IMR-90 (cell line): ENCODE measurements at places on chromosomes 5 and 9. TPM values are rescaled to one million over a fixed set of nuclear protein-coding genes. Genes with fewer than 3 reads are reported as not detected.

The TNC gene
- 170 and 192 TPM in 2 replicates for total RNA-seq

The SLC4A9 gene
- total RNA-seq: not detected in 2 replicates

The PCDHB13 gene
- total RNA-seq: 0.18 and 0.28 TPM in 2 replicates

The GDNF gene
- 0.18 and 0.28 TPM in 2 replicates for total RNA-seq

DNA sequence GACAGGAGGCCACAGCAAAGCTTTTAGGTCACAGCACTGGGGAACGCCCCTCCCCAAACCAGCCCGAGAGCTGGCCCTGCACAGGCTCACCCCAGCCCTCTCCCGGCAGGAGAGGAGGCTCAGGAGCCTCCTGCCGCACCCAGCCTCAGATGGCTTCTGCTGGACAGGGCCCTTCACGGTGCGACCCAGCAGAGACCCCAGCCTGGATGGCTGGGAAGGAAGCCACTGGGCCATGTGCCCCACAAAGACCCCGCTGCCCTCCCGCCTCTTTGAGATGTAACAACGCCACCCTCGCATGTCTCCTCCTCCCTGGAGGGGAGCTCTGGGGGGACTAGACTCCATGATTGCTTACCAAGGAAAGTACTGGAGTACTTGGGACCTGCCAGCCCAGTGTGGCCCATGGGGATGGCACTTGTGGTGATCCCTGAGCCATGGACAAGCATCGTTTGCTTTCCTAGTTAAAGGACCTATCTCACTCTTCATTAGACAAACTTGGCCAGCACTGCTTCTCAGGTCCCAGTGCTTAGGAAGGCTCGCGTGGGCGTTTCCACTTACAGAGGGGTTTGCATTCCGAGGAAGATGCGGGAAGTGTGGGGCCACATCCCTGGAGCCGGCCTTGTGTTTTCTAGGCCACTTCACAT, 9.0 kb downstream of the MYMK start:
- H3K36me3 ChIP-seq: no peaks in the 10 kb centered on the region
- no peak overlapping the region for H3K27ac ChIP-seq
- H3K4me3 ChIP-seq: no peak overlapping the region
- DNase-seq: no peak
- H3K4me1 ChIP-seq: no peaks in the 10 kb centered on the region

GRCh38 chr9:137669261-137669672, 50.5 kb downstream of the EHMT1 start:
- H3K4me3 ChIP-seq: no peak overlapping the region
- no peak for DNase-seq
- H3K4me1 ChIP-seq: peaks cover 17% of the 10 kb centered on the region
- H3K27me3 ChIP-seq: no peaks in the 10 kb centered on the region
- no peak overlapping the region for H3K27ac ChIP-seq

- peaks cover 2% of the 10 kb centered on the region; the same call in 1 of the 2 replicates for H3K4me1 ChIP-seq
- no peak overlapping the region for H3K27ac ChIP-seq
- H3K36me3 ChIP-seq: no peaks in the 10 kb centered on the region
Measured at GRCh38 chr5:157446412-157446935, 13.5 kb upstream of the NIPAL4 start.

DNA sequence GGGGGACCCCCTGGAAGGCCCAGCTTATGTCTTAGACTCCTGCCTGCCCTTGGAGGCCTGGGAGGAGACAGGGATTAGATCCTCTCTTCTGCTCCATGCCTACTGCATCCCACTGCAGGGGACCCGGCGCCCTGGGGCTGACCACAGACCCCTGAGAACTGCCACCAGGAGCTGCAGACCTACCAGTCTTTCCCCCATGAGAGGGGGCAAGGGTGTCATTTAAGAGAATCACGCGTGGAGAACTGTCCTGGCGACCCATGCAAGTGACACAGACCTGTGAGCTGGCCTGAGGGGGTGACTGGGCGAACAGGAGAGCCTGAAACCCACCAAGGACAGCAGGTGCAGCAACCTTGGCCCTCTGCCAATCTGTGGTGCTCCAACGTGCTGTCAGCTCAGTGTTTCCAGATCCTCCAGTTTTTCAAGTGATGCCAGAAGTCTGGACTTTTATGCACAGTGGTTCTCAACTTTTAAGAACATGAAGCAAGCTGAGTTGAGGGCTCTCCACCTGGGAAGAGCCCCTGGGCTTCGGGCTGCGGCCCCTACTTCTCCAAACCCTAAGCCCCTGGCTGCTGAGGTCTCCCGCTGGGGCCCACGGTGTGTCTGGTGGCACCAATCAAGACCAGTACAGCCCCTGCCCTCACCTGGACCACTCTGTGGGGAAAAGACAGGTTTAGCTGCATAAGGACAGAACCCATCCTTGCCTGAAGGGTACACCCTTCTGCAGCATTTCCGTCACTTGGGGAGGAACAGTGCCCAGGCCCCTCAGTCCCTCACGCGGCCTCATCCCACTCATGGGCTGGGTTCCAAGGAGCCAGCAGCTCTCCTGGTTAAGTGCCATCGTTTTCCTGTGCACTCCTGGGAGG, 18.2 kb downstream of the GFPT2 start:
- H3K4me3 ChIP-seq: no peak overlapping the region
- no peaks in the 10 kb centered on the region for H3K27me3 ChIP-seq
- H3K36me3 ChIP-seq: peaks cover 27% of the 10 kb centered on the region
- no peak for DNase-seq

GRCh38 chr5:6900247-6901227, 187.3 kb downstream of the TENT4A start:
- no peaks in the 10 kb centered on the region for H3K4me1 ChIP-seq
- H3K27ac ChIP-seq: no peak overlapping the region
- no peaks in the 10 kb centered on the region for H3K36me3 ChIP-seq
- H3K4me3 ChIP-seq: no peak overlapping the region
- no peak for DNase-seq
- no peaks in the 10 kb centered on the region for H3K27me3 ChIP-seq

DNA sequence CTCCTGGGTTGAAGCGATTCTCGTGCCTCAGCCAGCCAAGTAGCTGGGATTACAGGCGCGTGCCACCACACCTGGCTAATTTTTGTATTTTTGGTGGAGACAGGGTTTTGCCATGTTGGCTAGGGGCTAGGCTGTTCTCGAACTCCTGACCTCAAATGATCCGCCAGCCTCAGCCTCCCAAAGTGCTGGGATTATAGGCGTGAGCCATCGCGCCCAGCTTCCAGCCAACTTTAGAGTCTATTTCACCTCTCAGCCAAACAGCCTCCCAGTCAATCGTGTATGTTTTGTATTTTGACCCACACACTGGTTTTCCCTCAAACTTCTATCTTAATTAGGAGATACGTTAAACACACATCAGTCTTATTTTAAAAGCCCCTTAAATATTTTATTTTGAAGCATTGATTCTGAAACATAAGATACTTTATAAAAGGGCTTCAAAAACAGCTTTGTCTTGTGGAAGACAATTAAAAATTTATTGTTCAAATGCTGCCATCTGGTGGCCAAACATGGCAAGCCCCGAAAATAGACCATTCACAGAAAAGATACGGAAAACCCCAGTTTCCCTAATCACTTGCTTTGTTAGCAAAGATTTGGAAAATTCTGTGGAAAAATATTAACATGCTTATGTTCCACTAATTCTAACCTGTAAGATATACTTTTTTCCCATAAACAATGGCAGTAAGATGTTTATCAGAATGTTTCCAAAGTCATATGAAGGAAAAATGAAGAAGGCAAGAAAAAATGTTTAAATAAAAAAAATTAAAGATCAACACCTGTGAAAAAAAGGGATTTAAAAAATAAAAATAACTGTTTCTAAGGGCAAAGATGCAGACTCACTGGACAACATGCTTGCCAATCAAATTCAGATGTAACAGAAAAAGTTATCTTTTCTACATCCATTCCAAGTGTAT, 33.1 kb downstream of the APTX start:
- no peak overlapping the region for H3K27ac ChIP-seq
- DNase-seq: peak; percentile 57
- H3K36me3 ChIP-seq: peaks cover 11% of the 10 kb centered on the region; the same call in 1 of the 2 replicates

- H3K4me3 ChIP-seq: no peak overlapping the region
- H3K4me1 ChIP-seq: no peaks in the 10 kb centered on the region
- DNase-seq: peak; percentile 1
- H3K36me3 ChIP-seq: no peaks in the 10 kb centered on the region
- no peak overlapping the region for H3K27ac ChIP-seq
Measured at GRCh38 chr5:94928891-94929290, 310.4 kb downstream of the SLF1 start.

GRCh38 chr9:100013573-100013972, 85.2 kb downstream of the ERP44 start:
- H3K27me3 ChIP-seq: no peaks in the 10 kb centered on the region
- peaks cover 7% of the 10 kb centered on the region for H3K4me1 ChIP-seq
- no peak overlapping the region for H3K4me3 ChIP-seq
- DNase-seq: peak; percentile 7

The LMNB1 gene
- 53.6 and 68.6 TPM in 2 replicates for total RNA-seq

- peak; percentile 23 for DNase-seq
- no peaks in the 10 kb centered on the region for H3K36me3 ChIP-seq
- no peak overlapping the region for H3K4me3 ChIP-seq
- H3K4me1 ChIP-seq: no peaks in the 10 kb centered on the region; the same call in 1 of the 2 replicates
Measured at GRCh38 chr5:10668697-10669096, 92.3 kb downstream of the DAP start.

- H3K4me1 ChIP-seq: peaks cover 3% of the 10 kb centered on the region; the same call in 1 of the 2 replicates
- H3K36me3 ChIP-seq: no peaks in the 10 kb centered on the region
- peaks cover 3% of the 10 kb centered on the region; the same call in 1 of the 2 replicates for H3K27me3 ChIP-seq
- DNase-seq: no peak
- no peak overlapping the region for H3K4me3 ChIP-seq
Measured at GRCh38 chr9:126915846-126916543, 1.4 kb downstream of the RALGPS1 start.

- H3K36me3 ChIP-seq: no peaks in the 10 kb centered on the region
- no peaks in the 10 kb centered on the region for H3K27me3 ChIP-seq
- H3K4me1 ChIP-seq: no peaks in the 10 kb centered on the region
- no peak overlapping the region for H3K4me3 ChIP-seq
- no peak overlapping the region for H3K27ac ChIP-seq
Measured at GRCh38 chr5:160935776-160936175, 83.8 kb upstream of the ATP10B start.

DNA sequence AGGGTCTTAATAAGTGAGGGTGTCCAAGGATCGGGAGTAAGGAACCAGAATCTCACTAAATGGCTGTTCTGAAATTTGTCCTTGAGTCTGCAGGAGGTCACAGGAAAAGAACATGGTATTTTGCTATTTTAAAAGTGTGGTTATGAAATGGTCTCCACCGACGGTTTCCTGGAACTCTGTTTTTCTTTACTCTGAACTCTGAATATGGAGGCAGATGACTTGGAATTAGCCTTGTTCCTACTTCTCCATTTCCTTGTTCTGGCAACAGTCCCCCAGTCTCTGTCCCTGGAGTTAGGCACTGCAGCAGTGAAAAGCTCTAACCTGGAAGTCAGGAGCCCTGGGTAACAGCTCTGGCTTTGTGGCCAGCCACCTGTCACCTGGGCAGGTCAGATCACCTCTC, 46.6 kb upstream of the C5orf58 start:
- no peak for DNase-seq
- peaks cover 2% of the 10 kb centered on the region; the same call in 1 of the 2 replicates for H3K27me3 ChIP-seq
- no peak overlapping the region for H3K27ac ChIP-seq
- no peaks in the 10 kb centered on the region for H3K4me1 ChIP-seq
- H3K36me3 ChIP-seq: no peaks in the 10 kb centered on the region

The MTAP gene
- 33.6 and 50.9 TPM in 2 replicates for total RNA-seq

GRCh38 chr9:2809692-2810419, 34.0 kb downstream of the PUM3 start:
- H3K4me3 ChIP-seq: no peak overlapping the region
- H3K27me3 ChIP-seq: no peaks in the 10 kb centered on the region
- H3K4me1 ChIP-seq: peaks cover 20% of the 10 kb centered on the region
- DNase-seq: peak; percentile 99
- H3K27ac ChIP-seq: peak overlapping the region; percentile 100; the same call in 1 of the 2 replicates

- no peak overlapping the region for H3K27ac ChIP-seq
- DNase-seq: peak; percentile 73
- H3K27me3 ChIP-seq: no peaks in the 10 kb centered on the region
- H3K4me3 ChIP-seq: no peak overlapping the region
Measured at GRCh38 chr9:6779417-6780241, 21.9 kb downstream of the KDM4C start.
